ENCODE measurements at places on chromosomes 2 and 18.

- DNase-seq: no peak
Measured at GRCh38 chr2:28463893-28464292, 32.0 kb upstream of the PLB1 start.

- DNase-seq: no peak
Measured at GRCh38 chr2:223619486-223620129, 17.4 kb upstream of the SCG2 start.

- no peak for DNase-seq
Measured at GRCh38 chr2:111236025-111236424, 115.3 kb downstream of the BCL2L11 start.

DNA sequence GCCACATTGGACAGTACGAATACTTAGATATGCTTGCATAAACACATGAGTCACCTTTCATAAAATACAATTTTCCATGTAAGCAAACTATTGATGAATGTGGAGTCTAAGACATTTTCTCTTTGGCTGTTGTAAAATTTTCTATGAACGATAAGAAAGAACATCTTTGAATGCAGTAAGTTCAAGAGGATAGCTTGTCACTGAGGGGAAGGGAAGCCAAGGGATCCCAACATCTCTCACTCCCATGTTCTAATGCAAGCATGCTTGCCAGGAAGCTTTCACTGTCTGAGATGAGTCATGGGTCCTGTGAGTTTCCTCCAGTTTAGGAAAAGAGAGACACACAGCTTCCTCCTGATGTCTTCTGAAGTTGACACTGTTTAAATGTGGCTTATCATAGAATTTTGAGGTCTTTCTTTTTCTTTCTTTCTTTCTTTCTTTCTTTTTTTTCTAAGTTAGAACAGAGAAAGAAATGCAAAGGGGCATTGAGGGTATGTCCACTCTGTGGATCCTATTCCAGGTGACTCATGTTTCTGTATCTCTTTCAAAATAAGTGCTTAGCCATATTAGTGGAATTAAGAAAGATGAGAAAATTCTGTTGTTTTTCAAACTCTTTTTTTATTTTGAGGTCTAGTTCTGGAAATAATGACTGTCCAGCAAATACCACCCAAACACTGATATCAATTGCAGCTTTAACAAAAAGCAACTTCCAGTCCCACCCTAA lies 146.6 kb downstream of the RDH14 start:
- DNase-seq: no peak

- DNase-seq: no peak
Measured at GRCh38 chr2:225468131-225468530, 68.6 kb downstream of the NYAP2 start.

GRCh38 chr18:3132700-3133099 lies 87.1 kb downstream of the MYOM1 start:
- DNase-seq: no peak

DNA sequence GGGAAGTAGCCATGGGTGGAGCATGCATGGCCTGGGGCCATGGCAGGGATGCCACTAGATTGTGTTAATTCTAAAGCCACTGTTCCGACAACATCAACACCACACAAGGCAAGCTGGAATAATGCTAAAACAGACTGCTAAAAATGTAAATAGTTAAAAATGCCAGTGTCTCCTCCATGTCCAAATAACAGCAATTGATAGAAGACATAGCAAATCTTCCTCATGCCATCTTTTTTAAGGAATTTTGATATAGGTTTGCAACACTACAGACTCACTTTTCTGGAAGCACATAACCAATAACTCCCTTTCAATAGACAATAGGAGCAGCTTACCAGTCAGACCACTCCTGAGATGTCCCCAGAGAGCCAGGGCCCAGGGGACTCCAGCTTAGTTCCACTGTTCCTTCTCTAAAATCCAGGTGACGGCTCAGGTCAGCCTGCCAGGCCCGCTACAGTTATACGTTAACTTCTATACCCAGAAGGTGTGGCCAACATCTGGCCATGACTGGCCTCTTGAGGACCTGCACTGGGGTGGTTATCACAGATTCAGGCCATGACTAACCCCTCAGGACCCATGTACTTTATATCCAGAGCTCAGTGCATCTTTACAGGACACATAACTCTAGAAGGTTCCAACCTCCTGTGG lies 20.3 kb downstream of the TUBB6 start:
- no peak for DNase-seq

DNA sequence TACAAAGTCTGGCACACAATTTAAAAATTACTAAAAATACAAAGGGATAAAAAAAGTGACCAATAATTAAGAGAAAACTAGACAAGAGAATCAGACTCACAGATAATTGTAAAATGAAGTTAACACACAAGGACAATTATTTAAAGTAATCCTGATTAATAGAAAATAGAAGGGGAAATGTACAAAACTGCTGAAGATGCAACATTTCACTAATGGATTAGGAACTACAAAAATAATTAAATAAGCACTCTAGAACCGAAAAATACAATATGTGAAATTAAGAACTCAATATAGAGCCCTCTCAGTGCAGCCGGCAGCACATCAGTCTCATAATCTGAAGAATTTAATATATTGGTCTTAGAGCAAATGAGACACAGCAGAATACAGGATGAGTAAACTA lies 24.6 kb downstream of the HYCC2 start:
- no peak for DNase-seq

- DNase-seq: peak; percentile 82
Measured at GRCh38 chr2:234335661-234336228, 161.1 kb downstream of the ARL4C start.

- DNase-seq: no peak
Measured at GRCh38 chr2:240128608-240129145, 7.4 kb downstream of the COPS9 start.

- DNase-seq: no peak
Measured at GRCh38 chr18:75752740-75753263, 325.3 kb upstream of the SMIM21 start.

DNA sequence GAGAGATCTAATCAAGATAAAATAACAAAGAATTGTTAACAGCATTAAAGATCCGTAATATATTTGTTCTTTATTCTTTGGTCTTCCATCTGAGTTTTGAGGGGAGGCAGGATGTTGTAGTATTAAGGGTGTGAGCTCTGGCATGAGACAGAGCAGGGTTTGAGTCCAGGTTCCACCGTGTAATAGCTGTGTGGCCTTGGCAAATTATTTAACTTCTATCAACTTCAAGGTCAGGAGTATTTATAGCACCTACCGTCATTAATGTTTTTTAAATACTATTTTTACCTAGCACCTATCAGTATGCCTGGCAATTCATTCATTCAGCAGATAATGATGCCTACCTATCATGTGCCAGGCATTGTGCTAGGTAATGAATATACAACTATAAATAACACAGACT lies 180.1 kb upstream of the NABP1 start:
- DNase-seq: no peak

GRCh38 chr2:236882930-236883329 lies 202.8 kb upstream of the COPS8 start:
- no peak for DNase-seq

GRCh38 chr2:151767536-151767935 lies 33.3 kb upstream of the NEB start:
- no peak for DNase-seq

DNA sequence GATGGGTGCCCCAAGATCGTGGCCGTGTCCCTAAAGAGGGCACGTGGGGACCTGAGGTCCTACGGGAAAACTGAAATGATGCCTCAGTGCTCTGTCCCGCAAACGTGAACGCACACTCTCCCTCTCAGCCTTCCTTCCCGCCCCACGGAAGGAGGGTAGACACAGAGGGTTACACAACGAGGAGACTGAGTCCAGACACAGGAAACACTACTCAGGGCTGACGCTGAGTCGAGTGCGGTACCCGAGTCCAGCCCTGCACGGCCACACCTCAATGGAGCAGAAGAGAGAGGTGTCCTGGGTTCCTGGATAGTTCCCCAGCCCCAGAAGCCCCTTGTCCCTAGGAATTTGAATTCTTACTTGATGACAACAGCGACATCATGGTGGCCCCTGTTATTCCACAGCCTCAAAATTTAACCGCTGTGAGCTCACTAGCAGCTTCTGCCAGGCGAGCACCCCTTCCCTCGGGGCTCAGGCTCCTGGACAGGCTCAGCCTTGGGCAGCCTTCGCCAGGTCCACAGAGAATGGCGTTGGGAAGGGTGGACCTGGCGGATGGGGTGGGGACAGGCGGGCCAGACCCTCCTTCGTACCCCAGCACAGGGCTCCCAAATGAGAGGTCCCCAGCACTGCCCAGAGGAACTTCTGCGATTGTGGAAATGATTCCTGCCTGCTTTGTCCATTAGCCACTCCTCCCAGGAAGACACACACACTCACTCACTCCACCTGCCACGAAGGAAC lies 980 bp upstream of the RNPEPL1 start:
- peak; percentile 71 for DNase-seq

GRCh38 chr2:207710814-207711740 lies at the start of gene CCNYL1:
TSS of gene CCNYL1 (plus strand) at chr2:207711640. CDS start at chr2:207711897, 257 bp downstream.
- peak; percentile 97 for DNase-seq

DNA sequence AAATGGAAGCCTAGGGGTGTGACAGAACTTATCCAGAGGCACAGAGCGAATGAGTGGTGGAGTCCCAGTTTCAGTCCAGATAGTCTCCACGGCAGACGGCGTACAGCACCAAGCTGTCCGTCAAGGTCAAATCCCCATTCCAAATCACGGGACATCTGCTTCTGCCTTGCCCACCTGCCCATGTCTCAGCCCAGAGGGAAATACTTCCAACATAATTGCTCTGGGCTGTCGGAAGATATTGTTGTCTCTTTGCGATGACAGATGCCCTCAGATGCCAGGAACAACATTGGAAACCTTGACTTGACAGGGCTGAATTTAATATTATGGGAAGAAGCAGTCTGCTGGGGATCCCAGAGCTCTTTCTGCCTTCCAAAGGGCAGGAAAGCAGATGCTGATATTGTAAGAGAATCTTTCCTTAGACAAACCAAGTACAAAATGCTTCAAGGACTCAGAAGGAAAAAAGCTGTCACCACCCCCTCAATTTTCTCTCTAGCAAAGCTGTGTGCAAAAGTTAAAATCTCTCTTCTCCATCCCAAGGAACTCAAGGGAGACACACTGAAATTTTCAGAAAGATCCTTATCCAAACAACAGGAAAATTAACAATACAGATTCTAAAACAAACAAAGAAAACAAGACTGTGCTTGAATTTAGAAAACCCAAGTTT lies 364.0 kb downstream of the LRATD1 start:
- DNase-seq: no peak

DNA sequence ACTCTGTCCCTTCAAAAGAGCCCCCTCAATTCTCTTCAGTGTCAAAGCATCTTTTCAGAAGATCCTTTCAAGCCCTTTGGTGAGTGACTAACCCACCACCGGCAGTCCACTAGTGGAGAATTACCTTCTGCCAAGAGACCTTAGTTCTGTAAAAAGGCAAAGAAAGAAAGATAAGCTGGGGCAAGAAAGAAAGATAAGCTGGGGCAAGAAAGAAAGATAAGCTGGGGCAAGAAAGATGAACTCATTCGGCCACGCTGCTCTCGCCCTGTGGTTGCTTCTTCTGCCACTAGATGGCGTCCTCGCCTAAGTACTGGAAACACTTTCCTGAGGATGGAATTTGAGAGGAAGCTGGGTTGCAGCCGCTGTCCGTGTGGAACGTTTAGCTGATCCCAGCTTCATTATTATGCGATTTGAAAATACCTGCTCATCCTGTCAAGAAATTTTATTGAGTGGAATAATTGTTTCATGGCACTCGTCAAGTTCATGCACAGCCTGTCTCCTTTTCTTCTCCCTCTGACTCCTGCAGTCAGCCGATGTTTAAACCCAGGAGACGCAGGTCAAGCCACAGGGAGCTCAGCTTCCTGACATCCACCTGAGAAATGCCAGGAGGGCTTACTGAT lies 17.3 kb upstream of the ANXA4 start:
- peak; percentile 89 for DNase-seq

- DNase-seq: no peak
Measured at GRCh38 chr2:119419803-119420508, 11.7 kb upstream of the TMEM37 start.

- no peak for DNase-seq
Measured at GRCh38 chr2:18927525-18928232, 338.3 kb upstream of the NT5C1B start.

- DNase-seq: no peak
Measured at GRCh38 chr2:167925758-167926157, 321.6 kb downstream of the STK39 start.

DNA sequence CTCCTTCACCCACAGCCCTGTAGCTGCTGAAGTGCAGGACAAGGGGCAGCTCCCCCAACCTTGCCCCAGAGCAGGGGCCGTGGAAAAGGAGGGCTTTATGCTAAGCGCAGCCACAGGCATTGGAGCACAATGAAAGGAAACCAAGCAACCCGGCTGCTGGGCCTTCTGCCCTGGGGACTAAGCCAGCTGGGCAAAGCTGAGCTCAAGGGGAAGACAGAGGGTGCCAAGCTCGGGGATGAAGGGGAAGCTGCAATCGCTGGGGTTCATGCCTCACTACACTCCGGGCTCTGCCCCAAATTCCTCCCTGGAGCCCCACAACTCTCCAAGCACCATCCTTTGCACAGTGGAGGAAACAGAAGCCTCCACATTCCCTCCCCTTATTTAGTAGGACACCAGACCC lies 12.4 kb downstream of the SFXN5 start:
- DNase-seq: no peak

- no peak for DNase-seq
Measured at GRCh38 chr2:235478609-235479008, 15.2 kb upstream of the AGAP1 start.

- no peak for DNase-seq
Measured at GRCh38 chr2:33412920-33413319, 63.5 kb upstream of the RASGRP3 start.

DNA sequence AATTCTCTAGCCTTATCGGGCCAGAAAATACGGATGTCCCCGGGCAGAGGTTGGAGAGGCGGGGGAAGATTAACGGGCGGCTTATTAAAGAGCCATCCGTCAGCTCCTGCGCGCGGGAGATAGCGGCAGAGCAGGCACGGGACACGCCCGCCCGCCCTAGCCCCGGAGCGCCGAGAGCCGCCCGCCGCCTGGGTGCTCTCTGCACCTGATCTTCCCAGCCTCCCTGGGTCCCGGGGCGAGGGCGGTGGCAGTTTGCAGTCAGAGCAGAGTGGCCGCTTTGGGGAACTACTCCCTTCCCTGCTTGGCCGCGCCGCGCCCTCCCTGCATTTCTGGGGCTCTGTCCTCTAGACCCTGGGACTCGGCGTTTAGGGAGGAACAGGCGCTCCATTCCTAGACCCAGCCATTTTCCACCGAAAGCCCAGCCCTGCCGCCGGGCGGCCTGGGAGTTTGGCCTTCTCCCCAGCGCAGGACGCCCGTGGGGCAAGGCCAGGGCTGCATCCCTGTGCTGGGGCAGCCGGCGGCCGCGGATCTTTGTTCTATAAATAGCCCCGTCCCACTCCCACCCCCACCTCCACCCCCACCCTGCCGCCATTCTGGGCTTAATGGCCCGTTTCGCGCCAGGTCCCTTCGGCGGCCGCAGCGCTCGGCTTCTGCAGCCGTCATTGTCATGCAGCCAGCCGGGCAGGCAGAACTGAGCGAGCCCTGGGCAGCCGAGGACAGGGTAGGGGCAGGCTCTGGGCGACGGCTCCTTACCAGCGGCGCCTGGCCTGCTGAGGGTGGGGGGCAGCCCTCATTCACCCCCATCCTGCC lies 6.6 kb downstream of the GAD1 start:
- no peak for DNase-seq

DNA sequence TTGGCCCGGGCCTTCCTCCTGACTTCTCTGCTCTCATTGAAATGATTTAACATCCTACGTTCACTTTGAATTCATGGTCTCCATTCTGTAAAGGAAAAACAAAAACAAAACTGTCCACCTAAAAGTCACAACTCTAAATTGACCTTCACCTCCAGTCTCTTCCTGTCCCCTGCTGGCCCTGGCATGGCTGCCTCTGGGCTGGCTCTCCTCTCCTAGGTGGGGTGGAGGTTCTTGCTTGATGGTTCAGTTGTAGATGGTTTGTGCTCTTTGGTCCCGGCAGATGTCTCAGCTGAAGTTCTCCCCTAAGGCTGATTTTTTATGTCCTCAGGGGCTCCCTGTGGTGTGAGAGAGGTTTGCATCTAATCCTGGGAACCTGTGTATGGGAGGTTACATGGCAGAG lies 121.1 kb downstream of the ACKR3 start:
- DNase-seq: no peak
